Left lung (tissue), 14 donors: ENCODE measurements at places on chromosomes 12 and 14. TPM values are rescaled to one million over a fixed set of nuclear protein-coding genes. Genes with fewer than 3 reads are reported as not detected.

- peaks cover 53% of the 10 kb centered on the region for H3K36me3 ChIP-seq
- H3K4me1 ChIP-seq, result no peaks in the 10 kb centered on the region
- no peak overlapping the region for H3K27ac ChIP-seq
Measured at GRCh38 chr12:94994312-94994711, 9.2 kb downstream of the NDUFA12 start.

DNA sequence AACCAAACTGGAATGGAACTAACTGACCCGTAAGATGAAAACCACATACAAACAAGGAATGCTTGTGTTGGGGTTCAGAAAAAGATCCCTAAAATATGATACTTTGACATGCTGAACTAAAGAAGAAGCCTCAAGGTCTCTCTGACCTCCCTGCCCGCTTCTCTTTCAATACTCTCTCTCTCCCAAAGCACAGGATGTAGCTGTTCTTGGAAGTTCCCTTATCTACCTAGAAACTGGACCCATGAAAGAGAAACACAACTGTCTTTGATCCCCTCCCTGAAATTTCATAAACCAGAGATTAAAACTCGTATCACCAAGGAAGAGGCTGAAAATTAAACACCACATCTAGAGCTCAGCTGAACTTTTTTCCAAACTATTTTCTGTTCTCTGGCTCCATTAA, 76.7 kb upstream of the FERMT2 start:
- no peak overlapping the region for H3K27ac ChIP-seq
- no peaks in the 10 kb centered on the region for H3K36me3 ChIP-seq
- no peak overlapping the region for H3K4me3 ChIP-seq
- no peak for DNase-seq

DNA sequence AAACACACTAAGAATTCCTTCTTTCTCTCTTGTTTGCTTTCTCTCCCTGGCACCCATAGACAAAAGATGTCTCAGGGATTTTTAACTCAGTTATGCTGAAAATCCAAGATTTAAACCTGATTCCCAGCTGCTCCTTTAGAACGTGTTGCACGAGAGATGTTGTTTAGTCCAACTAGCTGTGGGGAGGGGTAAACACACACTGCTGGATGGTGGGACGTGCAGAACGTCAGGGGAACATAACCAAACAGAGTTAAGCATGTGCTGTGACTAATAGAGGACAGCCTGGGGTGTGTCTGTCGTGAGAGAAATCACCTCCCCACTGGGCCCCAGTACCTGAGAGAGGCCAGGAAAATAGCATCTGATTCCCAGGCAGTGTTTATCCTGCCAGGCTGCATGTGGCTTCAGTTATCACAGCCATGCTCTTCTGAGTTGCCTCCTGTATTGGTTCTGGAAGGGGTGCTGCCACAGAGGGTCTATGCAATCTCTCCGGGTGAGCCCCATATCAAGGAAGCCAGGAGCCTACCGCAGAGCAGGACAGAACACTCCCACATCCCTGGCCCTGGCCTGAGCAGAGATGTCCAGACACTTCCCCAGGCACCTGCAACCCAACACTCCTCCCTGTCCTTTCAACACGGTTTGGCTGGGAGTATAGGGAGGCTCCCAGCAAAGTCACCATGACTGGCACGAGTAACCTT, 112.7 kb upstream of the EGLN3 start:
- peak; percentile 47 for DNase-seq
- H3K4me1 ChIP-seq, result no peaks in the 10 kb centered on the region

- no peaks in the 10 kb centered on the region for H3K27me3 ChIP-seq
- H3K4me1 ChIP-seq, result no peaks in the 10 kb centered on the region
- H3K4me3 ChIP-seq, result no peak overlapping the region
Measured at GRCh38 chr12:66964629-66965028, 285.8 kb upstream of the GRIP1 start.

DNA sequence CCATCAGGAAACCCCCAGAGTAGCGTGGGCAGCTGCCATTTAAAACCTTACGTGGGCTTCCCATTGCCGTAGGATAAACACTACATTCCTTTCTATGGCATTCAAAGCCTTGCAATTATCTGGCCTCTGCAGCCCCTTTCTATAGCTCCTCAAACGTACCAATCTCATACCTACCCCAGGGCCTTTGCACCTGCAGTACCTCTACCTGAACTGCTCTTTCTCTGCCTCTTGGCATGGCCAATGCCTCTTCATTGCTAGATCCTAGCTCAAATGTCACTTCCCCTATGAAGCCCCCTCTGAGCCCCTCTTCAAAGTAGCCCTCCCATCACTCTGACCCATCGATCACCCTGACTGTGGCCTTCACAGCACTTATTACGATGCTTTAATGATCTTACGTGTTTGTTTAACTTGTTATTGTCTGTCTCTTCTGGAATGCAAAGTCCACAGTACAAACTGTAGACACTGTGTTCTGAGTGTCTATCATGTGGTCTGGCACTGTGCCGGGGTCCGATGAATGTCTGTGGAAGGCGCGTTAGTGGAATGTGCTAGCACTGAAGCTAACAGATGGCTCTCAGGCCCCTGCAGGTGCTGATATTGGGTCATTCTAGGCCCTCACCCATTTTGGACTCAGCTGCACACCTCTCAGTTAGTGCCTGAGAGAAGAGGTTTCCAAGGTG, 157.3 kb upstream of the NOS1 start:
- peaks cover 15% of the 10 kb centered on the region for H3K4me1 ChIP-seq
- H3K27me3 ChIP-seq, result peaks cover 14% of the 10 kb centered on the region
- DNase-seq, result peak; percentile 61
- no peak overlapping the region for H3K27ac ChIP-seq

- no peak for DNase-seq
- H3K36me3 ChIP-seq, result no peaks in the 10 kb centered on the region
- H3K27me3 ChIP-seq, result peaks cover 19% of the 10 kb centered on the region
- H3K4me3 ChIP-seq, result no peak overlapping the region
- no peak overlapping the region for H3K27ac ChIP-seq
Measured at GRCh38 chr12:14772946-14773345, 30.3 kb downstream of the WBP11 start.

DNA sequence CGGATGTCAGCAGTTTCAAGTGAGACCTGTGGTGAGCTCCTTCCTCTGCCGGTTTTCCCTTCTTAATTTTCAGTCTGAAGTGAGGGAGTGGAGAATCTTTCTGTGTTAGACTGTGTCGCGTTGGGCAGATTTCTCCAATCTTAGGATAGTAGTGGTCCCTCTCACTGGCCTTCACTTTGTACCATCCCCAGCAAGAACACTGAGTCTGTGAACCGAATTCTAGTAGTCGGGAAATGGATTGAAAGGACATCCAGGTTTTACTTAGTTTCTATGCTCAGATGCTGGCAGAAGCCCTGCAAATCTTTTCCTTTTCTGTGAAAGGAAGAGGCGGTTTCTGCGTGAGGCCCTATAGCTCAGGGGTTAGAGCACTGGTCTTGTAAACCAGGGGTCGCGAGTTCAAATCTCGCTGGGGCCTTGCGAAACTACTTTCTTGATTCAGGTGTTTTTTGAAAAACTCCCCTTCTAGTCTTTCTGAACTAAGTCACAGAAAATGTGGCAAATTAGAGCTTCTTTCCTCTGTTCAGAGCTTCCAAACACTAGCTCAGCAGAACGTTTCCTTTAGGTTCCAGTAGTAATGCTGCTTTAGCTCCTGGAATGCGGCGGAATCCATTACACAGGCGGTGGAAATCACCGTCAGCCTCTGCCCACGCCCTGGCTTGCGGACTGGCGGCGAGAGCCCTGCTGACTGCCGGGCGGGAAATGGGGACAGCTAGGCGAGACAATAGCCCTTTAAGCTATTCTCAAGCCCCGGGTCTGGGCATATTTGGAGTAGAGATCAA, 2.8 kb upstream of the RNASE4 start:
- peaks cover 56% of the 10 kb centered on the region for H3K4me1 ChIP-seq
- H3K36me3 ChIP-seq, result no peaks in the 10 kb centered on the region
- peak overlapping the region; percentile 100 for H3K27ac ChIP-seq
- peak; percentile 88 for DNase-seq
- H3K4me3 ChIP-seq, result peak overlapping the region; percentile 67

DNA sequence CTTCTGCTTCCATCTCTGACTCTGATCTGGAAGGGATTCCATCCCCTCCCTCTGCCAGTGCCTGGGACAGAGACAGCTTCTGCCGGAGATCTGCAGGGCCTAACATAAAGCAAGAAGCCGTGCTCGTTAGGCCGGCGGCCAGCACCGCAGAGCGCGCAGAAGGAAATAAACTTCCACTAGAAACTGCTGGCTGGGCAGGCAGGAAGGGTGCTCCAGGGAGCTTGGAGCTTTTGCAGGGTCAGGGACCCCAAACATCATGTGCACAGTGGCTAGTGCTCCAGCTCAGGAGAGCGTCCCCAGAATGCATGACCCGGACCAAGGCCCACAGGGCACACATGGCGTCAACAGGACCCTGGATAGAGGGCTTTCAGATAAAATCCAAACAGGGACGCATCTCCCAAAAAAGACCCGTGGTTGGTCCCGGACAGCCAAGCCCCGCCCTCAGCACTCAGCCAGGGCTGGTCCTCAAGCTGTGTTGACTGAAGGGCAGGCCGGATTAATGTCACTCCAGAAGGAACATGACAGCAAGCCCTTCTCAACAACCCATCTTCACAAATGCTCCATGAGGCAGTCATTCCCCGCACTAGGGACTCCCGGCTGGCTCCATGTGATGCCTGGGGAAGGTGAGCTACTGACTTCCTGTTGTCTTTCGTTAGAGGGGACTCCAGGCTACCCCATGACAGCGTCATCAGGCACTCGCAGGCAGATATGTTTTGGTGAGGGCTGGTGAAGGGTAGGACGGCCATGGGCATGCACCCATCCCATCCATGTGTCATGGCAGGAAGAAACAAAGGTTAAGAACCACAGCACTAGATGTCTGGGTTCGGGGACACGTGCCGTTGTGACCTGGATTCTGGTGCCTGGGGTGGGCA, 121.5 kb downstream of the CALM1 start:
- DNase-seq, result peak; percentile 68
- no peaks in the 10 kb centered on the region for H3K36me3 ChIP-seq
- no peak overlapping the region for H3K27ac ChIP-seq
- H3K4me3 ChIP-seq, result no peak overlapping the region
- H3K4me1 ChIP-seq, result peaks cover 20% of the 10 kb centered on the region

- H3K27me3 ChIP-seq, result peaks cover 92% of the 10 kb centered on the region
- H3K4me1 ChIP-seq, result peaks cover 6% of the 10 kb centered on the region
- no peak overlapping the region for H3K27ac ChIP-seq
- no peak for DNase-seq
- H3K36me3 ChIP-seq, result no peaks in the 10 kb centered on the region
Measured at GRCh38 chr14:81440041-81440440, 39.9 kb upstream of the STON2 start.

GRCh38 chr12:57236201-57236924, 6.9 kb downstream of the SHMT2 start:
- no peak overlapping the region for H3K4me3 ChIP-seq
- peaks cover 65% of the 10 kb centered on the region for H3K27me3 ChIP-seq
- peaks cover 65% of the 10 kb centered on the region for H3K4me1 ChIP-seq
- peaks cover 39% of the 10 kb centered on the region for H3K36me3 ChIP-seq
- no peak overlapping the region for H3K27ac ChIP-seq

RNFT2 gene
- 3.4 TPM for polyA plus RNA-seq

RPS6KL1 gene
- polyA plus RNA-seq, result 1.2 TPM

RAB15 gene
- 26.6 TPM for polyA plus RNA-seq

TMEM63C gene
- 0.65 TPM for polyA plus RNA-seq
